Posterior cingulate gyrus (tissue), 11 donors: ENCODE measurements at places on chromosomes 1 and 21.

GRCh38 chr1:225412803-225413351 is 15.0 kb downstream of the LBR start:
- no peak for DNase-seq

DNA sequence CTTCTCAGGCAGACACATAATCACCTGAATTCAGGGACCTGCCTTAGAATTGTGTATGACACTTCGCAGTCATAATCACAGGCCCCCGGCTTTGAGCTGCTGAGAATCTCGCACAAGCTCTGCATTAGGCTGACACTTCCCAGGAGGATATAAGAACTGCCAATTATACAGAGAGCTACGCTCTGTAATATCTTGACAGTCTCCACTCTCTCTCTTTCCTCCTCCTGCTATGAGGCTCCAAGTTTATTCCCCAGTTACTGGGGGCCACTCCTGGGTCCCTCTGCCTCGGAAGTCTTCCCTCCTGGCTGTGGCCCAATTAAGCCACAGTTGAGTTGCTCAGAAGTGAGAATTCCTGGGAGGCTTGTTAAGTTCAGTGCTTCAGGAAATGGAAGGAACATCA is 42.7 kb downstream of the EBNA1BP2 start:
- DNase-seq, result no peak

- DNase-seq, result no peak
These were observed 97.4 kb upstream of the GFI1 start for GRCh38 chr1:92583821-92584760.

DNA sequence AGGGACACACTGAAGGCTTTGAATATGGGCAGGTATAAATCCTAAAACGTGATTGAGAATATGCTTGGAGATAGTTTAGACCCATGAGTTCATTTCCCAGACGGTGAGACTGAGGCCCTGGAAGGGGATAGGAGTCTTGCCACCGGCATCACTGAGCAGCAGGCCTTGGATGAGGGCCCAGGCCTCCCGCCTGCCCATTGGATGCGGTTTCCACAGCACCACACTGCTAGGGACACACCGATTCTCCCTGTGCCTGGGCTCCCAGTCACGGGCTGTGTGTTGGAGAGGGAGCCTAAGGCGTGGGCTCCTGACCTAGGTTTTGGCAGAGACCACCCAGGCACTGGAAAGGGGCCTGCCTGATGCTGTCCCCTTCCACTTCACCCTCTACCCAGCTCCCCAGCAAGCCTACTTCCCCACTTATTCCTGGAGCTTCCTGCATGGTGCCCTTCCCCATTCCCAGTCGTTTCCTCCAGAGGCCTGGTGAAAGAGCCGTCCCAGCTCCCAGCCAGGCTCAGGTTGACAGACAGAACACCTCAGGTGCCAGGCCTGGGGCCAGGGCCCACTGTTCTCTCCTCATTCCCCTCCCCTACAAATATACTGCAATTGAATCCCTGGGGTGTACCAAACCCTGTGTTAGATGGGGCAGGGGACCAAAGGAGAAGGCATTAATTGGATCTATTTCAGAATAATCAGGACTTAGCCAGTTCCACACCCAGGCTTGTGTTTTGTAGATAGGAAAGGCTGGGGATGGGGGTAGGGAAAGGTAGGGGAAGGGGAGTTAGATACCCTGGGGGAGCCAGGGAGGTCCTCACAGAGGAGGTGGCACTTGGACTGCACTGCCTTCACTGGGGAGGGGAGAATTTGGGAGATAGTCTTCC is 3.4 kb downstream of the FOXO6 start:
- no peak for DNase-seq

- DNase-seq, result no peak
These were observed 182.1 kb downstream of the MRPL39 start for GRCh38 chr21:25425156-25425555.

- DNase-seq, result no peak
These were observed 10.7 kb upstream of the TOMM20 start for GRCh38 chr1:235139315-235139714.

DNA sequence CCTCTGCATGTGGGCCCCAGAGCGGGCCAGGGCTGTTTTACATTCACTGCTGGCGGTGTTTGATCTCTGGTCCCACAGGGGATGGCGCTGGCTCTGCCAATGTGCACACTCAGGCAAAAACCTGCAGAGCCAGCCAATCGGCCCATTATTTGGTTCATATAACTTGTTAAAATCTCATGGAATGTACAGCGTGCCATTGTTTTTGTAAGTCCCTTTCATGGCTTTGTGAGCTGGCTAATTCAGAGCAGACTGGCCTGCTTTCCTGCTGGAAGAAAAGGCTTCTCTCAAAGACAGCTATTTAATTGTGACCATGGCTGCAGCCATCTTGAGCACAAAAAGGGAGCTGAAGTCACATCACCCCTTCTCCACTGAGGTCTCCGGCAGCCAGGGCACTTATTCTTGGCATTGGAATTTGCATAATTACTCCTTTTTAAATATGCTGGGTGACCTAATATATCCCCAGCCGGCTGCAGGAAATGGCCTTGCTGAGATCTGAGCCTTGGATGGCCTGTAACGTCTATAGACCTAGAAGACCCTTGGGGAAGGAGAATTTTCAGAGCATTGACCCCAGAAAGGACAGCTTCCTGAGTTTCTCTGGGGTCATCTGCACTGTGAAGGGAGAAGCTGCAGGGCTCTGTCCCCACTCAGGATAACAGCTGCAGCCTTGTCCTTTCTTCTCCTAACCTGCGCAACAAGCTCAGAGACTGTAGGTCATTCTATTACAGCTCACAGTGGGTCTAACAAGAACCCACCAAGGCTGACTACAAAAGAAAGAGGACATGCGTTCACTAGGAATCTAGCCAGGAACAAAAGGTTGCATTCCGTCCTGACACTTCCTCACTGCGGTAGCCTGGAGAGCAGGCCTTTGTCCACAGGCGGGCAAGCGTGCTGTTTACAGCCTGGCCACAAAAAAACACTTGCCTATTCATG is 45.8 kb downstream of the BCAR3 start:
- DNase-seq, result peak; percentile 16

DNA sequence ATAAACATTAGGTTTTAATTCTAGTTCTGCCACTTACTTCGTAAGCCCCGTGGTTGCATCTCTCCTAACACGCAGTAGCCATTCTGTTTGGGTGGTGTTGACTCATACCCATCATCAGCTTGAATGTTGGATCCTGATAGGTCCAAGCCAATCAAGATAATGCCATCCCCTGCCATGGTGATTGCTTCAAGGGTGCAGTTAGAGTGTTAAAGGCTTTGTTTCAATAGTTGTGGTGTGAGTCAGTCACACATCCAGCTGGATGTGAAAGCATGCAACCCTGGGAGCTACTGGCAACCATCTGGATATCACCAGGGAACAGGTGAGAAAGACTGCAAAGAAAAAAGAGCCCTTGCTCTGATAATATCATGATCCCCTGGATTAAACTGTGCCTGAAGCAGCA is 69.1 kb downstream of the OMA1 start:
- no peak for DNase-seq

- DNase-seq, result no peak
These were observed 23.2 kb upstream of the TMEM222 start for GRCh38 chr1:27298632-27299384.

- no peak for DNase-seq
These were observed 65.1 kb downstream of the GADD45A start for GRCh38 chr1:67749844-67750690.

GRCh38 chr1:109619576-109620400 is at the start of the genes AMPD2 and GNAT2:
Gene AMPD2, plus strand, starts transcription at chr1:109619837. Its CDS starts 1,339 bp downstream, at chr1:109621176.
Gene GNAT2, minus strand, starts transcription at chr1:109619616. Its CDS starts 6,746 bp downstream, at chr1:109612870.
- peak; percentile 50 for DNase-seq

GRCh38 chr1:43653339-43653738 is 3.4 kb downstream of the KDM4A start:
- DNase-seq, result no peak

DNA sequence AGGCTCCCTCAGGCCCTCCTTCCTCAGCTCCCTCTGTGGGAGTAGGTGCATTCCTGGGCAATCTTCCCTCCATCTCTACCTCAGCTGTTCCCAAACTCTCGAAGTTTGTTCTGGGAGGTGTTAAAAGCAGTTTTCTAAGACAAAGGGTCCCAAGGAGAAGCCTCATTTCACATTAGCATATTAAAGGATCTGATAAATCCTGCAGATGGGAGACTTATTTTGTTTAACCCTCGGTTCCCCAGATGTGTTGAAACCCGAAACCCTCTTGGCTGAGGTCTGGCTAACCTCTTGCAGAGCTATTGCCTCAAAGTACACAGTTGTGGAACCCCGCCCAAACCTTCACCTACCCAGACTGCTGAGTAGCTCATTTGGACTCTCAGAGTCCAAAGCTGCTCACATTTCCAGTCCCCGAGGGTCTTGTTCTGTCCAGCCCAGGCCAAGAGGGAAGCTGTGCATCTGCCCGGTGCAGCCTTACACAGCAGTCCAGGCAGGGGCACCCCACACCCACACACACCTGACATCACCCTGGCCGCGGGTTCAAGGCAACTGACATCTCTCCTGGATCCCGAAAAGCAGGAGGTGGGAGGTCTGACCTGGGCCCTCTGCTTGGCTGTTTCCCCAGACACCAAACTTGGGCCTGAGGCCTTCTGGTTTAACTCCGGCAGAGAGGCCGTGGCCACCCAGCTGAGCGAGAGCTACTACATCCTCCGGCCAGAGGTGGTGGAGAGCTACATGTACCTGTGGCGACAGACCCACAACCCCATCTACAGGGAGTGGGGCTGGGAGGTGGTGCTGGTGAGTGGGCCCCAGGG is 19.5 kb upstream of the SELENON start:
- DNase-seq, result no peak

- peak; percentile 89 for DNase-seq
These were observed 10.6 kb upstream of the COL6A1 start for GRCh38 chr21:45970674-45971615.

DNA sequence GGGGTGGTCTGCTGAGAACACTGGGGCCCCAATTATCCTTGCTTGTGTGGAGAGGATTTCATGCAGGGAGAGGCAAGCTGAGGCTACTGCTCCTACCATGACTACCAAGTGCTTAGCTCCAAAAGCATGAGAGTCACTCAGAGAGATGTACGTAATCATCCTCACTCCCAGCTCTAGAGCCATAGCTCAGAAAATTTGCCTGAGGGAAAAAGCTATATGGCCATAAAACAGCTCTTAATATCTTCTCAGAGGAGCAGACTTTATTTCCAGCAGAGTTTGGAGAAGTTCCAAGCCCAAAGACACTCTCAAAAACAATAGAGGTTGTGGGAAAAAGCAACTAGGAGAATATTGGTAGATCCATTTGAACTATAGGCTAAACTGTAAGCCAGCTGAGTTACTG is 106.4 kb upstream of the PBX1 start:
- DNase-seq, result no peak

DNA sequence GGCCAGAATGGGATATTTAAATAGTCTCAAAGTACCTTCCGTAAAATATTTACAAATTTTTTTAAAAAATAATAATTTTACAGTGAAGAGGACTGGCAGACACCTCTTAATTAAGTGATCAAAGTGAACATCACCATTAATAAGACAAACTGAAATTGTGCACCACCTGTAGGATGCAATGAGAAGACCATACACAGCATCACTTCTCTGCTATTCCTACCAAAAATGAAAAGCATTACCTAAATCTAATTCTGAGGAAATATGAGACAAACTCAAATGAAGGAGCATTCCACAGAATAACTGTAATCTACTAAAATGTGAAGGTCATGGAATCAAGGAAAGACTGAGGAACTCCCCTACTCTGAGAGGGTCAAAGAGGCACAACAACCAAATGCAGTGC is 68.2 kb upstream of the PRDX6 start:
- no peak for DNase-seq

- DNase-seq, result no peak
These were observed 8.9 kb upstream of the FMO3 start for GRCh38 chr1:171081763-171082201.

DNA sequence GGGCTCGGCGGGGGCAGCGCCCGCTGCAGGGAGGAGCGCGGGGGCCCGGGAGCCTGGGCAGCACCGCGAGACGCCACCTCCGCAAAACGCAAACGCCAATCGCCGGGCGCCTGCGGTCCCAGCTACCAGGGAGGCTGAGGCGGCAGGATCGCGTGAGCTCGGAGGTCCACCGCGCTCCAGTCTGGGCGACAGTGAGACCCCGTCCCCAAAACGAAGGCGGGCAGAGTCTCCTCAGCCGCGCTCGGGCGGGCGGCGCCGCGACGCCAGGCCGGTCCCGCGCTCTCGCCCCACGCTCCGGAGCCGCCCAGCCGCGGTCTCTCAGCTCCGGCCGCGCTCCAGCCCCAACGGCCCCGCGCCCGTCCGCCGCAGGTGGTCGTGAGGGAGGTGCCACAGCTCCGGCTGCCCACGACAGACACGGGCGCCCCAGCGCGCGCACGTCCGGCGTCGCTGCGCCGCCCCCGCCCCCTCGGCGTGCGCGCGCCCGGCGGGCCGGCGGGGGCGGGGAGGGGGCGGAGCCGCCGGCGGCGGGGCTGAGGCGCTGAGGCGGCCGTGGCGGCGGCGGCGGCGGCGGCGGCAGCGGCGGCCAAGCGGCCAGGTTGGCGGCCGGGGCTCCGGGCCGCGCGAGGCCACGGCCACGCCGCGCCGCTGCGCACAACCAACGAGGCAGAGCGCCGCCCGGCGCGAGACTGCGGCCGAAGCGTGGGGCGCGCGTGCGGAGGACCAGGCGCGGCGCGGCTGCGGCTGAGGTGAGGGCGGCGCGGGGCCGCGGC is at the start of gene ADARB1:
Gene ADARB1 (plus strand): TSS at position 533 of the 770 bp plus-strand sequence. CDS start 97,077 bp downstream, outside the sequence.
- peak; percentile 88 for DNase-seq

- DNase-seq, result no peak
These were observed 164.4 kb upstream of the GORAB start for GRCh38 chr1:170367615-170368014.

GRCh38 chr1:20723159-20723536 is 5.3 kb upstream of the KIF17 start:
- DNase-seq, result no peak

DNA sequence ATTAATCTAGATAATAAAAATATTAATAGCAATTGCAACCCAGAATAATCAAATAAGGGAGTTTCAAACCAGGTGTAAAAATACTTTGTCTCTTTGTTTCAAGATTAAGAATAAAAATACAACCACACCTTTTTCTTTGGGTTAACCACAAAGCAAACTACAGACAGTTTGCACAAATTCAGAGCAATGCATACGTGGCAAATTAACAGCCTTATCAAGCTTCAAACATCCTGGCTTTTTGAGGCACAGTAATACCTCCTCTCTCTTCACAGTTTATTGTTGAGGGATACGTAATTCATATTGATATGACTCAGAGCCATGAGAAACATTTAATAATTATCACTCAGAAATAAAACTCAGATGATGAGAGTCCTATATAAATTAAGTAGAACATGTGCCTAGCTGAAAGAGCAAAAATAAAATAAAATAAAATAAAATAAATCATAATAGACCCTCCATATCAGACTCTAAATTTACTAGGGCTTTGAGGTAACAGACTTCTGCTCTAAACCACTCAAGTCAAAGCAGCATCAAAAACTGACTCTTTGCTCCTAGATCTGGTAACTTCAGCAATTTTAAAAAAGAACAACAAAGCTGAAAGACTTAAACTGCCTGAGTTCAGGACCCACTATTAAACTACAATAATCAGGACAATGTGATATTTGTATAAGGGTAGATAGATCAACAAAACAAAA is 11.4 kb downstream of the EDEM3 start:
- DNase-seq, result no peak

GRCh38 chr1:100178091-100178490 is at the start of gene LRRC39:
Gene LRRC39, minus strand, starts transcription at chr1:100178256. Its CDS starts 9,740 bp downstream, at chr1:100168516.
- no peak for DNase-seq

- no peak for DNase-seq
These were observed 67.5 kb upstream of the SH3GLB1 start for GRCh38 chr1:86636898-86637297.
